Activated T-cell treated with anti-CD3 and anti-CD28 coated beads, Interleukin-2, amount 50 U/mL, for 48 hours (primary cell): ENCODE measurements at places on chromosomes 1 and 21.

- DNase-seq: no peak
Measured at GRCh38 chr1:17520041-17520440, 19.5 kb upstream of the ARHGEF10L start.

DNA sequence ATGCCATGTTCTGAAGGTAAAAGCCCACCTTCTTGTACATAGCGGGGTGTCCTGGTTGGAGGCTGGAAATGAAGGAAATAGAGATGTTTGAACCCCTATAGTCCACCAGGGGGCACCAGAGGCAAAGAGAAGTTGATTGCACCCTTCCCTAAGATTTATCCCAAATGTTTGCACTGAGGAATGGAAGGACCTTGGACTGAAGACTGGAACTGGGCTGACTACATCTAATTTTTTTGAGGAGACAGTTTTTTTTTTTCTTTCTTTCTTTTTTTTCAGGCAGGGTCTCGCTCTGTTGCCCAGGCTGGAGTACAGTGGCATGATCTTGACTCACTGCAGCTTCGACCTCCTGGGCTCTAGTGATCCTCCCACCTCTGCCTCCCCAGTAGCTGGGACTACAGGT, 55.3 kb upstream of the EIF4G3 start:
- DNase-seq: peak; percentile 27

DNA sequence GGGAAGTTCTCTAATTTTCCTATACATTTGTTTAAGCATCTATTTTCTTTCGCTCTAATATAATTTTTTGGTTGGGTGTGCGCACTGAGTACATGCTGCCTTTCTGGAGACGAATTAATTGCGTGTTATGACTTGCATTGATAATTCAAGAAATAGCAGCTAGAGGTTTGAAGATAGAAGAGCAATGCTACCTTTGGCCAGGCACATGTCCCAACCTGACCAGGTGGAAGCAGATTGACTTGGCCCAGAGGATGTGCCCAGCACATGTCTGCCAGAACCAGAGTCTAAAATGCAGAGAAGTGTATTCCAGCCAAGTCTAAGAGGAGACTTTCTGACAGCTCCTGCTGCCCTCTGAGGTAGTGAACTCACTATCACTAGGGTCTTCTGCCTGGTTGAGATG, 114.3 kb downstream of the SLC35F3 start:
- DNase-seq: no peak

- DNase-seq: no peak
Measured at GRCh38 chr1:179728271-179728670, 14.8 kb upstream of the FAM163A start.

DNA sequence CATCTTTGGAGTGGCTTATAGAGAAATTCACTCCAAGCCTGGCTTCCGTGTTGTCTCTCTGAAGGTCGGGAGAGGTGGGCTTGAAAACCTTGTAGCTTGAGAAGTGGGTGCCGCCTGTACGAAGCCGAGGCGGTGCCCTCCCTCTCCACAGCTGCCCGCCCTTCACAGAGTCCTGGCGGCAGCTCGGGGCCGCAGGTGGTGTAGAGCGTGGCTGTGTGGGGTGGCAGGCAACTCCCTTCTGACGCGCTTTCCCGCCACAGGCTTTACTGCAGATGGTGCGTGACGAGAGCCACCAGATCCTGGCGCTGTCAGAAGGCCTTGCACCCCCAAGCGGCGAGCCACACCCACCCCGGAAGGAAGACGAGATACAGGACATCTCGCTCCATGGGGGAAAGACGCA, 33.1 kb upstream of the DIP2A start:
- DNase-seq: peak; percentile 38

DNA sequence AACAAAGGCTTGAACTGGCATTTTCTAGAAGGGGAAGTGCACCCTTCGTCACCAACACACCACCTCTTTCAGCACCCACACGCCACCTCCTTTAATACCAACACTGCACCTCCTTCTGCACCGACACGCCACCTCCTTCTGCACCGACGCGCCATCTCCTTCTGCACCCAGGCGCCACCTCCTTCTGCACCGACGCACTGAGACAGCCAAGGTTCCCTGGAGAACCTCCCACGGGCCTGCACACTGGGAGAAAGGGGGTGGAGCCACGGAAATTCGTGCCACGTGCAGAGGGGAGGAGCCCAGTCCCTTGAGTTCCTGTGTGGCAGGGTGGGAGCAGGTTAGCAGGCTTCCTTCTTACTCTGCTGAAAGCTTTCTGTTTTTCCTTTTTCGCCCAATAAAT, 327.9 kb upstream of the C1orf174 start:
- no peak for DNase-seq

- DNase-seq: no peak
Measured at GRCh38 chr1:42941640-42942330, 16.9 kb downstream of the SLC2A1 start.

DNA sequence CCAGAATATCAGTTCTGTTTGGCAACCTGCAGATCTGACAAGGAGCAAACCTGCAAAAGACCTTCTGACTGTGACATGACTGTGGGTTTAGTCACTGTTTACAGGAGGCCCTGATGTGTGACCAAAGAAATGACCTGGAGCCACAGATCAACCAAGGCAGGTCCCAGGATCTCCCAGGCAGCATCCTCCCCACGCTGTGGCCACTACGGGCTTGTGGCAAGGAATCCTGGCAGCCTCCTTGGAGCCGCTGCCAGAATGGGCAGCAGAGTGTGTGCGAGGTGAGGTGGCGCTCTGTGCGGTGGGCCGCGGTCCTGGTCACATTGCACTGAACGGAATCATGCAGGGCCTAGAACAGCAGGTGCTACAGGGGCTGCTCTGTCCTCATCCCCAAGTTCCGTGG, 15.9 kb downstream of the MCM3AP start:
- no peak for DNase-seq

DNA sequence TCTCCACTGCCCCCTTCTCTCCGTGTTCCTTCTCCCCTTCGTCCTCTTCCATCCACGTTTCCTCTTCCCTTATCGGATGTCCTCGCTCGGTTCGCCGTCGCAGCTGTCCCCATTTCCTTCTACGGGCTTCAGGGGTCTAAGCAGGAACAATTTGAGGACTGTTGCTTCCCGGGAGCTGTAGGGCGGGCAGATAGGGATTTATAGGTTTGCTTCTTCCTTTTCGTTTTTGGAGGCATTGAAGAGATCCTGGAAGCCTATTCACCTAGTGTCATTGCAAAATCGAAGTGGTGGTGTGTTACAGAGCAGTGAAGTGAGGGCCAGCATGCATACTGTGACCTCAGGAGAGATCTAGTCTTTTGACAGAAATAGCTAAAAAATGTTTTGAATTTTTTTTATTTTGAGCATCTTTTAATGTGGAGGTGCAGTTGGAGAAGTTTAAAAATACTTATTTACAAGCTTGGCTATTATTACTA, 897 bp downstream of the ZYG11B start:
- DNase-seq: peak; percentile 33

DNA sequence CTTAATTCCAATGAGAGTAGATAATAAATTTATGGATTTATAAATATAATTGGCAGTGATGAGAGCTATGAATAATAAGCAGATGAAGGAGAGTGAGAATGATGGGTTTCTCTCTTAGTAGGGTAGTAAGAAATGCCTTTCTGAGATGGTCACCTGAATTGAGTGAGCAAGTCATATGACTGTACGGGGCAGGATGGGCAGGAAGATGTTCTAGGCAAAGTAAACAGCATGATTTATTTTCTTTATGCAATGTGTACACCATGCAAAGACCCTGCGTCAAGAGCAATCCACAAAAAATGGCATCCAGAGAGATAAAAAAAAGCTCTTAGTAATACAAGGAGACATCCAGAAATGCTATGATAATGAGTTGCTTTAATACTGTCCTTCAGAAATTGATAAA, 409.9 kb downstream of the HLX start:
- no peak for DNase-seq

DNA sequence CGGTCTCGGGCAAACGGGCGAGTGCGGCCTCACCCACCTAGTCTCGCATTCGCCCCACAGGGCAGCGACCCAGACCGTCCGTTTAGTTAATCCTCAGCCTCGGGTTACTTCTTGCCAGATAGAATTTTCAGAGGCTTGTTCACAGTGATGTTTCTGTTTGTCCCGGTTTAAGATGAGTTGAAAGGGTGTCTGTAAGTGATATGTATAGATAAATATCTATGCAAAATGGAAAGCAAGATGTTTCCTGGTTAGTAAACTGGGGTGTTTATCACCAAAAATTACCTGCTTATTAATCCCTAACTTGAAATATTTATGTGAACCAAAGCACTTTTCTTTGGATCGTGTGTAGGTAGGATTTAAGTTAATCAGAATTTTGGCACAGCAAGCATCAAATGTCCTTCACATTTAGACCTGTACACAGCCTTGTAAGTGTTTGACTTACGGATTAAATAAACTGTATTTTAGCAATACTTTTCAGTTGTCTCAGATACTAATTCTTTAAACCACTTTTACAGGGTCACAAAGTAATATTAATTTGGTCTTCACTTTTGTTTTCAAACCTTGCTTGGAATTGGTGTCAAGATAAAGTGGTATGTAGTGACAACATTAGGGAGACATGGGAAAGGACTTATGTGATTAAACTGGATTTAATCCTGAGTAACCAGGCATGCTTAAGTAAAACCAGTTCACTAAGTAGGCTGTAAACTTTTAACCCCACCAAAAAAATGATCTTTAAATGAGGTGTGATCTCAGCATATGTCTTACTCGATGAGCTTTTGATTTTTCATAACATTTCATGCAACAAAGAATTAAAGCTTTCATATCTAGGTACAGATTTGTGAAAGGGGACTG, 914 bp downstream of the ZNF326 start:
- no peak for DNase-seq

DNA sequence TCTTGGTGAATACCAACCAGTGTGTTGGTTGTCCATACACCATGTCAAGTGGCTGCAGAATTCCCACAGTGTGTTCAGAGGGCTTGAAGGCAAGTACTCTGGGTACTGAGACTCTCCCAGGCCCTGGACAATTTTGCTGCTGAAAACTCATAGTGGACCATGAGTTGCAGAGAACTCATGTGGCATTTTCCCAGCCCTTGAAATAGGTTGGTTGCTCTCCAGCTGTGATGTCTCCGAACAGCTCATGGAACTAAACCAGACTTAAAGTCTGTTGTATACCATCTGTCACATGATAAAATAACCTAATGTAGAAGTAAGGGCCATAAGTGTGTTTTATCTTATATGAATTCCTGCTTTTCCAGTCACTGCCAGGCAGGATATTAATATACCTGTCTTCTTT, 67.8 kb downstream of the RGS2 start:
- no peak for DNase-seq

GRCh38 chr21:36773117-36773516, 74.2 kb downstream of the SIM2 start:
- DNase-seq: no peak

DNA sequence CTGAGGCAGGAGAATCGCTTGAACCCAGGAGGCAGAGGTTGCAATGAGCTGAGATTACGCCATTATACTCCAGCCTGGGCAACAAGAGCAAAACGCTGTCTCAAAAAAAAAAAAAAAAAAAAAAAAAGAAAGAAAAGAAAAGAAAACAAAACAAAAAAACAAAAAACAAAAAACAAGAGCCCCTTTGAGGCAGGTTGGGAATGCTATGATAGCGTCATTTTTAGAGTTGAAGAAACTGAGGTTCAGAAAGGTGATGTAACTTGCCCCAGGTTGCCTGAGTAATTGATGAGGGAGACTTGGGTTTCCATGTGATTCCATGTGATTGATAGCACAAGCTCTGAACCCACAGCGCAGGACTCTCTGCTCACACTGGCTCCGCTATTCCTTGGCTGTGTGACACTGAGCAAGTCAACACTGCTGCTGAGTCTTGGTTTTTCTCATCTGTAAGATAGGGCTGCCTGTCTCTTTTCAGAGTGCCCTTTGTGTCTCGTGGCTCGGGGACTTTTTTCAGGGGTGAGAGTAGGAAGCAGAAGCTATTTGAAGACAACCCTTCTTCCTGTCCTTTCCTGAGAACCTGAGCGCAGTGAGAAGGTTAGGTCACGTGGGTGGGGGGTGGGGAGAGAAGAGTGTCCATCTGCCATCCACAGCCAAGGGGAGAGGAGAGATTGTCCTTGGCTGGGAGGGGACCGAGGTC, 2.5 kb downstream of the CNR2 start:
- DNase-seq: no peak

DNA sequence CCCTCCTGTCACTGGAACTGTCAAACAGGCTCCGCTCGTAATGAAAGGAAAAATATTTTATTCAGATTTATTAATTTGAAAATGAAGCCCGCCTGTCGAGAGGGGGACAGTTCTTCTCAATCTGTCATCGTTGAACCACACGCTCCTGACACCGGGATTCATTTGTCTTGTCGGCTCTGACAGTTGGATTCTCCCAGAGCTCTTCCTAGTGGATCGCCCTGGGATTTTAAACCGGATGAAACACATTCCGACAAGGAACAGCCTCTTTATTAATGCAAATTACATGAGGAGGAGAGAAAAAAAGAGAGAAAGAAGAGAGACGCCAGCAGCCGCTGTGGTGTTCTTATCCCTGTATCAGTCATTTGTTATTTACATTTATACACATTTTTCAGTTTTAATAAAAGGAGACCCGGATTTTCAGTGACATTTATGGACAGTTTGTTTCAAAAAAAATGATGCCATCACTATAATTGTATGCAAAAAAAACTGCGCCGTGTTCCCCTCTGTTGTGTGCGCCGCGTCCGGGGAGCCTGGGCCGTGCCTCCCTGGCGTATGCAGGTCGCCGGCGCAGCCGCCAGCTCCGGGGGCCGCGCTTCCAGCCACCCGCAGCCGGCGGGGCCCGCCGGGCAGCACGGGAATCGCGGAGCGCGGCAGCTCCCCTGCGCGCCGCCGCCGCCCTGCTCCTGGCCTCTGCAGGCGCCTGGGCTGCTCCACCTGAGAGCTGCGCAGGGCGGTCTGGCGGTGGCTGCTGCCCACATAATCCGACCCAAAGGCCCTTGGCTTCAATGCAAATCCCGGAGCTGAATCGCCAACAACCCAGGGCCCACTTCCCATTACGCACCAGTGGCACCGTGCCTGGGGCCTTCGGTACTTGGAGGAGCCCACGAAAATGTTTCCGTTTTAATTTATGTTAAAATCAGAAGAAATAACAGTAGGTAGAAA, 237.9 kb upstream of the PBX1 start:
- DNase-seq: no peak

DNA sequence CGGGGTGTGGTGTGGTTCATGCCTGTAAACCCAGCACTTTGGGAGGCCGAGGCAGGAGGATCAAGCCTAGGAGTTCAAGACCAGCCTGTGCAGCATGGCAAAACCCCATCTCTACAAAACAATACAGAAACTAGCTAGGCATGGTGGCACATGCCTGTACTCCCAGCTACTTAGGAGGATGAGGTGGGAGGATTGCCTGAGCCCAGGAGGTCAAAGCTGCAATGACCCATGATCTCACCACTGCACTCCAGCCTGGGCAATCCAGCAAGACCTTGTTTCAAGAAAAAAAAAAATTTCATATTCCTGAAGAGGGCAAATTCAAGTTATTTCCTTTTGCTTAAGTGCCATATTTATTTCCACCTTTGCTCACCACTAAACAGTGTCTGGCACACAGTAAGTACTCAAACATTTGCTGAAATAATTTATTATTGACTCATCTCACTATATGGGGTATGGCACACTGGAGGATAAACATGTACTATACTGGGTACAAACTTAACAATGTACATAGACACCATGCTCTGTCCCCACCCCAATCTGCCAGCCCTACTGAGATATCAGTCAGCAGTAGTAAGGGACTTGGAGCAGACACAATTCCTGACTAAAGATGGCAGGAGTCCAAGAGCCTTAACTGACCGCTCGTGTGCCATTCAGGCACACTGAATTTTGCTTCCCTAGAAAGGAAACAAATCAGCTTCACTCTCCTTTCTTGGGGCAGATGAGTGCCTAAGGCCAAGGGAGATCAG, 15.5 kb downstream of the MEAF6 start:
- no peak for DNase-seq

- DNase-seq: no peak
Measured at GRCh38 chr1:156475568-156476500, 24.7 kb downstream of the MEF2D start.
